ENCODE measurements at places on chromosomes 2 and 18.

- DNase-seq = peak; percentile 73
Observed at GRCh38 chr2:226690461-226691024, 109.1 kb downstream of the IRS1 start.

DNA sequence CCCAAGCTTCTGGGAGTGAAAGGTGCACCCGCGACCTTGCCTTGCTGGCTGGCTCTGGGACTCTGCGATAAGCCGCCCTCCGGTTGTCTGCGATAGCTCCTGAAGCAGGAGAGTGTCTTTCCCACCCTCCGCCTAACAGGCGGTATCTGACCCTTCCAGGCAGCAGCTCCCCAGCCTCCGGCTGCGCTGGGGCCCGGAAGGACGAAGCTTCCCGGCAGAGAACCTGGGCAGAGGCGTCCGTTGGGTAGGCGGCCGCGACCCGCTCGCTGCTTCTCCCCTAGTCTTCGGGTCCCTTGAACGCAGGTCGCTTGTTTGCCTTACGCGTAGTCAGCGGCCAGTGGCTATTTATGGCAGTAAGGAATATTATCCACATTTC, 446 bp upstream of the RHBDD1 start:
- no peak for DNase-seq

- no peak for DNase-seq
Observed at GRCh38 chr18:680392-680791, 22.9 kb downstream of the TYMS start.

GRCh38 chr2:190701586-190701985, 52.7 kb downstream of the NAB1 start:
- DNase-seq = no peak

GRCh38 chr2:37226863-37227262, 4.5 kb downstream of the CEBPZ start:
- no peak for DNase-seq

- no peak for DNase-seq
Observed at GRCh38 chr2:96893289-96894150, 23.6 kb upstream of the SEMA4C start.

GRCh38 chr2:169343202-169343601, 19.1 kb downstream of the LRP2 start:
- DNase-seq = no peak

DNA sequence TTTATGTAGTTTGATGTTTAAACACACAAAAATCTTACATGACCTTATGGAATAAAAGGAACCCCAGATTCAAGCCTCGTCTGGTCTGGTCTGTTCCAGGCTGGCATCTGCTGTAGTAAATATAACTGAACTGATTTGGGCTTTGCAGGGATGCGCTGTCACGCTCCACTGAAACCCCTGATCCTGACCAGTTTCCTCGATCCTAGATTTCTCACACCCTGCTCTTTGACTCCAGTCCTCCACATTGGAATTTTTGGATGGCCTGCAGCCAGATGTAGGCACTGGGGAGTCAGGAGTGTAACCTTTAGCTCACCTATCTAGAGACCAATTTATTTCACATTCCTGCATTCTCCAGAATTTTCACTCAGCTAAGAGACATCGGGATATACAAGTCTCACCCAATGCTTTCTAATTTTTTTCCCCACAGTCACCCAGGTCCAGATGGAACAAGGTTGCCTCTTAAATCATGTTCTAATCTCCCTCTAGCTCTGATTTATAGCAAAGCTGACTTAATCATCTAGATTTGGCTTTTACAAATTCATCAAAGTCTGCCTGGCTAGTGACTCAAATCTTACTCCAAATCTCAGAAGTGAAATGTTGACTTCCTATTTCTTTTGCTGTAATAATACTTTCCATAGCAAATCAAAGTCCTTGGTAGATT, 219.6 kb downstream of the CD226 start:
- no peak for DNase-seq

DNA sequence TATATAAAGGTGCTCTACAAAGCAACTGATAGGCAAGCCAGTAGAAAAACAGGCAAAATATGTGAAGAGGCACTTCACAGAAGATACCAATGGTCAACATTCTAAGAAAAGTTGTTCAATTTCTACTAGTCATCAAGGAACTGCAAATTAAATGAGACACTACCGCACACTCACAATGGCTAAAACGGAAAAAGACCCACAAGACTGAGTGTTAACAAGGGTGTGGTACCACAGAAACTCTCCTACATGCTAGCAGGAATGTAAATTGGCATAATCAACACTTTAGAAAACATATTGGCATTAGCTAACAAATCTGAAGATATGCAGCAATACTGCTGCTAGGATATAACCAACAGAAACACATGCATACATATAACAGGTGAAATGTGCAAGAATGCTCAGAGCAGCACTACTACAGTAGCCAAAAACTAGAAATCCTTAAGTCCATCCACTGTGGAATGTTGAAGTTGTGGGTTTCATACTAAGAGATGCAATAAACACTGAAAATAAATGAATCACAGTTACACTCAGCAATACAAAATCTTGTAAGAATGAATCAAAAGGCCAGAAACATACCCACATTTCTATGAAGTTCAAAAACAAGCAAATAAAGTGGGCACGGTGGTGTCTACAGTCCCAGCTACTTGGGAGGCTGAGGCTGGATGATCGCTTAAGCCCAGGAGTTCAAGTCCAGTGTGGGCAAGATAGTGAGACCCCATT, 9.2 kb downstream of the RNU4ATAC start:
- DNase-seq = no peak

GRCh38 chr2:142723236-142723635, 154.2 kb upstream of the KYNU start:
- DNase-seq = no peak

DNA sequence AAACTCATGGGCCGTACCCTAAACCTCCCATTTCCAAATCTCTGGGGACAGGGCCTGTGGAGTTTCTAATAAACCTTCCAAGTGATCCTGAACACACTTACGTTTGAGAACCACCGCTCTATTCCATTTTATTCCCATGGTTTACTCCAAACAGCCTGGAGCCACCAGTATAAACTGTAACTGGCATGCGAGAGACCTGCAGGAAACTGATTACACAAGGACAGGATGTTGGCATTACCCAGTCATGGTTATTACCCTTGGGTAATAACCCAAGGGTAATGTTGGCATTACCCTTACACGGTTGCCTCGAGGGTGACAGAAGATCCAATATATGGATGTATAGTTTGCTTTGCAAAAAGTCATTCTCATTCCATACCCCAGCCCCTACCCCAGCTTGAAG, 37.0 kb upstream of the YPEL5 start:
- DNase-seq = no peak

GRCh38 chr18:22031611-22032010, 137.8 kb upstream of the GATA6 start:
- DNase-seq = no peak

- no peak for DNase-seq
Observed at GRCh38 chr2:157788201-157788600, 87.9 kb downstream of the ACVR1 start.

GRCh38 chr2:127859712-127860085, 1.7 kb upstream of the POLR2D start:
- DNase-seq = no peak

GRCh38 chr2:164794016-164794415, 47.6 kb downstream of the COBLL1 start:
- DNase-seq = no peak

- no peak for DNase-seq
Observed at GRCh38 chr2:656676-657075, 20.5 kb downstream of the TMEM18 start.

- no peak for DNase-seq
Observed at GRCh38 chr18:6326566-6326965, 88.1 kb downstream of the L3MBTL4 start.

DNA sequence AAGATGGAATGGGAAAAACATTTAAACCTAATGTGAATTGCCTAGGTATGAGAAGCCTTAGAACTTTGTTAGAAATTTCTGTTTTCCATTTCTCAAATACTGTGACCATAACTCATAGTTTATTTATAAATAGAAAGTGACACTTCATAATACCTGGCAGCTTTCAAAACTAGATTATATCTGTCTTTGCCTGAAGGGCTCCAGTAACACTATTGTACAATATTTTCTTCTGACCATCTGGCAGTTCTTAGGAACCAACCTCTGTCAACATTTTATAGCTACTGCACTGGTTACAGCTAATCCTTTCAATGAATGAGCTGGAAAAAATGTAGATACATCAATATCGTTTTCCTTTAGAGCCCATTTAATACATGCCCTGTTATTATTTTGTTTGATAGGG, 237.4 kb downstream of the CAMKMT start:
- DNase-seq = no peak

DNA sequence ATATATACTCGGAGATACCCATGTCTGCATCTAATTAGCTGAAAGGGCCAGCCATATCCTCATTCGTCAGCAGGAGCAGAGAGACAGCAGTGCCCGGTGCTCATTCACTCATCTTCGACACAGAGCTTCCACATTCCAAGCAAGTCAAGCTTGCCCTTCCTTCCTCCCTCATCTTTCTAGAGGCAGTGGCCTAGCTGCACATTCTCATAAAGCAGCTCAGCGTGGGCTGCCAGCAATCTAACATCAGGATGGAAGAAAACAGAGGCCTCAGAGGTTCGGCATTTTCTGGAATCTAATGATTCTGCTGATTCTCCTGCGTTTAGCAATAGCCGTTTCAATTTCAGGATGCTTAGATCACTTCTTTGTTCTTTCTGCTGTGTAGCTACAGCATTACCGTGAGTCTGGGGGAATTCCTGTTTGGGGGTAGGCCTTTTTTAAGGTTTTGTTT, 68.8 kb downstream of the CLHC1 start:
- no peak for DNase-seq

GRCh38 chr2:241011296-241011600, 12.8 kb downstream of the SNED1 start:
- DNase-seq = no peak

- DNase-seq = no peak
Observed at GRCh38 chr18:39660141-39660540, 2094.5 kb upstream of the CELF4 start.

- no peak for DNase-seq
Observed at GRCh38 chr2:38534746-38535403, 67.9 kb downstream of the HNRNPLL start.

- DNase-seq = no peak
Observed at GRCh38 chr2:157394928-157395327, 49.0 kb downstream of the CYTIP start.

DNA sequence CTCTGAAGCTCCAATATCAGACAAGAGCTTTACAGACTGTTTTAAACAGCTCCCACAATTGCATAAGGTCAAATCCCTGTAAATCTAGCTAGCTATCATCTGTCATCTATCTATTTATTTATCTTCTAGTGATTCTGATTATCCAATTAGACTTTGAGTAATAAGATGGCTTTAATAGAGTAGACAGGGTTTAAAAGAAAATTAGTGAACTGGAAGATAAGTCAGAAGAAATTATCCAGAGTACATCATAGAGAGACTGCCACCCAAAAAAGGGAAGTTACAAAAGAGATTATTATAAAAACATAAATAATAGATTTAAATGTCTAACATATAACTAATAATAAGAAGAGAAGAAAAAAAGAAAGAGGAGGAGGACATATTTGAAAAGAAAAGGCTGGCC, 8.0 kb upstream of the ZC3H8 start:
- DNase-seq = no peak

DNA sequence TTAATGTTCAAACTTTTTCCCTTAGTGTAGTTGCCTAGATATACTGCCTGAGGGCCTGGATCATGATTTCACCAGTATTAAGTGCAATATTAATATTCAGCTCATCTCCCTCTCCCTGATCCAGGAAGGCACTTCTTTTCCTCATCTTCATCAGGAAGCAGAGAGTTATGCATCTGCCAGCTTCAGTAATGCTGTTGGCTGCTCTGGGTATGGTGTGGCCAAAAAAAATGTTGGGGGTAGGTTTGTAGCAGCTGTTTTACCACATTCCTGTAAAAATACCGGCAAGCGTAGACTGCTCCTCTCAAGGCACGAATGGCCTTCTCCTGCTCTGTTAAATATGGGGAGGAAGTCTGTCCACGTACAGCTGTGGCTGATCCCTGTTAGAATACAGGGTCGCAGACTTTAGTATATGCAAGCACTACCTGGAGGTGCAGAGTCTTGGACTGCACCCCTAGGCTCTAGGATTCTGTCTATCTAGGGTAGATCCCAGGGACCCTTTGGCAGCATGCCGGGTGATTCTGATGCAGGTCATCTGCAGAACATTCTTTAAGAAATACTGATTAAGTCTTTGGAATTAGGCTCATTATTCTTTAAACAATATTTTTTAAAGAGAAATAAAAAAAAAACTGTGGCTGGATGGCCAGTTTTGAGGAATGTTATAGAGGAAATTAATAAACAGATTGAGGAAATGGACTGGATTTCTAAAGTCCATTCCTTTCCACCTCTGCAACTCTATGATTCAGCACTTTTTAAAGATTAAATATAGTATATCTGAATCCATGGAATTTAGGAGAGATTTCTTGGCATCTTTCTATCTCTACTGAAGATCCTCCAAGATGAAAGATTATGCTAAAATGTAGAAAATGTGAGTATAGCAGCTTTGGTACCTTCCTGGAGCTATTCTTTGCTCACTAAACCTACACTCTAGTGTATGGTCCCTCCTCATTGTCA, 21.0 kb upstream of the GLS start:
- DNase-seq = no peak

DNA sequence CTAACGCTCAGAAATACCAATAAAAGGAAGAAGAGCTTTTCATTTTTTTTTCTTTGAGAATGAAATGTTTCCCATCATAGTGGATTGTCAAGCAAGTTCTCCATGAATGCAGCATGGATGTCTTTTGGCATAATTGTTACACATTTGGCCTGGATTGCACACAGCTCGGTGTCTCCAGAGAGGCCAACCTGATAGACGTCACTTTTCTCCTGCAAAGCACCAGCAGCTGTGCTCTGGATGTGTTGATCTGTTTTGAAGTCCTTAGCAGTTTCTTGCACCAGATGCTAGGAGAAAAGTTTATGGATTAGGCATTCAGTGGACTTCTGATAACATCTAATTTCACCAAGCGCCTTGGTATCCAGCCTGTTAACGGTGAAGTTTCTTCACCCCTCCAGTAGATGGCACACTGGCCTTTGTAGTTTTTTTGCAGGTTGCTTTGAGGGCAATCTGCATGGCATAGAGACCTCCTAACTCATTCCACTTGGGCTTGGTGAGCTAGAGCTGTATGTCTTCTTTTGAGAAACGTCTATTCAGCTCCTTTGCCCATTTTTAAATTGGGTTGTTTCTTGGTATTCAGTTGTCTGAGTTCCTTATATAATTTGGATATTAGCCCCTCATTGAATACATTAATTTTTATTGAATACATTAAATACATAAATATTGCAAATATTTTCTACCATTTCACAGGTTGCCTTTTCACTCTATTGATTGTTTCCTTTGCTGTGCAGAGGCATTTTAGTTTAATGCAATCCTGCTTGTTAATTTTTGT, 59.7 kb downstream of the PTH2R start:
- DNase-seq = peak; percentile 45

DNA sequence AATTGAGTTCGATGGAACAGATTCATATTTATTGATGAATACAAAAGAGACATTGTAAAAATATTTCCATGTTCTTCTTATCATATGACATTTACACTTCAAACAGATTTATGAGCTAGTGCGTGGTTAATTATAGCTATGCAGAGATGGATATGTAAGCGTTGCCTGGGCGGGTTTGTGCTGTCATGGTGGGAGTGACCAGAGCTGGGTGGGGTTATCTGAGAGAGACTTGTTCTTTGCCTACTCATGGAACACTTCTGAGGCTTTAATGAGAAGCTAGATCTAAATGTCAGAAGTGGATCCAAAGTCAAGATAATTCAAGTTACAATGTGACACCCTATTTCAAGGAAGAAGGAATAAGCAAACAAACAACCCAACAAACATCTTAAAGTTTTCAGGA, 162.3 kb upstream of the ZEB2 start:
- peak; percentile 84 for DNase-seq

- no peak for DNase-seq
Observed at GRCh38 chr2:139079311-139079710, 299.1 kb upstream of the NXPH2 start.
